ENCODE measurements at places on chromosomes 1 and 21.

GRCh38 chr21:16408280-16408679 lies 678.5 kb downstream of the USP25 start:
- no peak for DNase-seq
- H3K36me3 ChIP-seq = no peaks in the 10 kb centered on the region

DNA sequence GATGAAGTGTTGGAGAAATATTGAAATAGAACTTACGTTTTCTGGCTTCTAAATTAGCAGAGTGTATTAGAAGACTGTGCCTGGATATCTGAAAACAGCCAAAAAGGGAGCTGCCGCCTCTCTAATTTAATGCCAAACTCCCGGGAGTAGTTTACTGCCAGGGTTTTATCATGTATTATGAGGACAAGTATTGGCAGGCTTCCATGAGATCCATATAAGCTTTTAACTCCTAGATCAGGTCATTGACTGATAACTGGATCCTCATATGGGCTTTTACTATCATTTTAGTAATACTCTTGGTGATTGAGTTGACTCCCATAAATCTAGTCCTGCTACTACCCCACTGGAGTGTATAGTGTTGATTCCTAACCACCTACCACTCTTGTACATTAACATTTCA lies 178.4 kb upstream of the CXADR start:
- no peaks in the 10 kb centered on the region for H3K27me3 ChIP-seq
- H3K4me3 ChIP-seq = no peak overlapping the region
- no peak for DNase-seq
- H3K36me3 ChIP-seq = no peaks in the 10 kb centered on the region

DNA sequence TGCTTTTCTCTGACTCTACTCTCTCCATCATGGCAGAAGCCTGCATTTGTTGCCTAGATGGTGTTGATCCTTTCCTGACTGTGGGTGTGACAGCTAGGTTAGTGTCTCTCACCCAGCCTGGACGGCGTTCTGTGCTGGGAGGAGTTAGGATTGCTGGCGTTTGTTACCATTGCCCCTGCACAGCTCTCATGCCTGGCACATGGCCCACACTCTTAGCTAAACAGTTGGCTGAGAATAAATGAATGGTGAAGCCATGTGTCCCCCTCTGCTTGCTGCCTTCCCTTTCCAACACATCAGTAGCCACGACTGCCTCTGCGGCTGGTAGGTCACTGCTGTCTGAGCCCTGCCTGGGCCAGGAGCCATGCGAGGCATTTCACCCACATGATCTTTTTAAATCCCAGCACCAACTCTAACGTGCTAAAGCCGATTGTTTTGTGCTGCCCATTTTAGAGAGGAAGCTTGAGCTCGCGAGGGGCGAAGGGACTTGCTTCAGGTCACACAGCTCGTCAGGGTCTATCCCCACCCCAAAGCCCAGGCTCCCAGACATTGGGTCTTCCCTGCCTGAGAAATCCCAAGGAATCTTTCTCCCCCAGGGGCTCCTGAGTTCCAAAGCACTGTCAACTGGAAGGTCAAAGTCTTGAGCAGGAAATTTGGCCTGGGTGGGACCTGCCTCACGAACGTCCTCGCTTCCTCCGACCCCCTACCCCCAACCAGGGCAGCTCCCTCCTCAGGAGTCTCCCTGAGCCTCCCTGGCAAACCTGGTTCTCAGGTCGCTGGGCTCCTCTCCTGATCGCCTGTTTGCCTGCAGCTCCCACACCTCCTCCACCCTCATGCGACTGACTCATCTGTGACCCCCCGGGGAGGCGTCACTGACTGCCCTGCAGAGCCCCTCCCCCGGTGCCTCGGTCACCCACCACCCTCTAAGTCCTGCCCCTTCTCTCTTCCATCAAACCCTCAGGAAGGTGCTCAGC lies 271.7 kb upstream of the C1orf174 start:
- no peaks in the 10 kb centered on the region for H3K4me1 ChIP-seq
- no peak overlapping the region for H3K27ac ChIP-seq

- DNase-seq = no peak
- H3K27me3 ChIP-seq = no peaks in the 10 kb centered on the region
- peaks cover 4% of the 10 kb centered on the region for H3K4me1 ChIP-seq
- H3K4me3 ChIP-seq = no peak overlapping the region
Observed at GRCh38 chr1:164678136-164678700, 119.2 kb downstream of the PBX1 start.

DNA sequence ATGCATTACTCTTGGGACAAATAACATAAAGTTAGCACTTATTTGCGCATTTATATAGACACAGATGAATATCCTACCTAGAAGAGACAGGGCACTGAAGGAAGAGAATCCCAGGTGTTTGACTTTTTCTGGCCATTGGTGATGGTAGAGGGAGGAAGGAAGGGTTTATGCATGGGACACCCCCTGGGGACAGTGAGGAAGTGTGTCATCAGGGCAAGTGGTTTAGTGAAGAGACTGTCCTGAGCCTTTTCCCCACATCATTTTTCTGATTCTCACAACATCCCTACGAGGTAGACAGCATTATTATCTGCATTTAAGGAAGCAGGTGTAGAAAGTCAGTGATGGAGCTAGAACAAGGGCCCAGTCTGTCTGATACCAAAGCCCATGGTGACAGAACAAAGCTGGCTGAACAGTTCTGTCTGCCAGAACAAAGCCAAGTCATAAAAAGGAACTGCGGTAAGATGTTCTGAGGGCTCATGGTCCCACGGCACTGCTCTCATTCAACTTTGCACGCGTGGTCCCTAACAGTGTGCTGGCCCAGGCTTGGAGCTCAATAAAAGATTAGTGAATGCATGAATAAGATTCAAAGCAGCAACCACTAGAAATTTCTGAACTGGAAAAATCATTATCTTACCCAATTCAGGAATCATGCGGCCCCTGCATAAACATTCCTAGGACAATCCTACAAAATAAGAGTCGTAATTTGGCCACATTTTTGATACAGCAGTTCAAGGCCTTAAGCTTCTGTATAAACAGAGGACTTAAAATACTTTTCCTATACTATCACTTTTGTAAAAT lies 12.2 kb upstream of the CDC42BPA start:
- H3K27me3 ChIP-seq = no peaks in the 10 kb centered on the region
- H3K4me1 ChIP-seq = no peaks in the 10 kb centered on the region
- no peak overlapping the region for H3K4me3 ChIP-seq
- DNase-seq = no peak

DNA sequence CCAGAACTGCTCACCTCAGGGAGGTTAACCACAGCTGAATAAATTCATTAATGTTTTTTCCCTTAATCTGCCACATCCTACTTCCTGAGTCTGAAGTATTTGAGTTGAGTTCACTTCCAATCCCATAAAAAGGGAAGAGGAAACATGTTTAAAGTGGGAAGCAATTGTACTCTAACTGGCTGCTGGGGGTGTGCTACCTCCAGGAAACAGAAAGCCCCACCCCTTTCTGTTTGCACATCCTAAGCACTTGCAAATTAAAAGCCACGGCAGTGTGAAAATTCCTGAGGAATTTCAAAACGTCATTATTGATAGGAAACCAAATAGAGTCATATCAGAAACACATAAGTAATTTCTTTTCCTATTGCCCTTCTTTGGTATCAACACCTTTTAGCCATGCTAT lies 307.0 kb upstream of the NR5A2 start:
- no peaks in the 10 kb centered on the region for H3K36me3 ChIP-seq
- no peak overlapping the region for H3K27ac ChIP-seq
- no peak for DNase-seq
- no peaks in the 10 kb centered on the region for H3K27me3 ChIP-seq
- H3K4me3 ChIP-seq = no peak overlapping the region
- H3K4me1 ChIP-seq = no peaks in the 10 kb centered on the region
